ENCODE measurements at places on chromosomes 7 and 10. TPM values are rescaled to one million over a fixed set of nuclear protein-coding genes. Genes with fewer than 3 reads are reported as not detected.
A peak's percentile ranks its signal among the peaks of the same experiment; 100 is the strongest.

- H3K4me1 ChIP-seq: peaks cover 15% of the 10 kb centered on the region
- H3K27me3 ChIP-seq: no peaks in the 10 kb centered on the region
- peak; percentile 40 for DNase-seq
- H3K36me3 ChIP-seq: no peaks in the 10 kb centered on the region
Observed at GRCh38 chr7:107505997-107506673, 36.3 kb downstream of the GPR22 start.

DNA sequence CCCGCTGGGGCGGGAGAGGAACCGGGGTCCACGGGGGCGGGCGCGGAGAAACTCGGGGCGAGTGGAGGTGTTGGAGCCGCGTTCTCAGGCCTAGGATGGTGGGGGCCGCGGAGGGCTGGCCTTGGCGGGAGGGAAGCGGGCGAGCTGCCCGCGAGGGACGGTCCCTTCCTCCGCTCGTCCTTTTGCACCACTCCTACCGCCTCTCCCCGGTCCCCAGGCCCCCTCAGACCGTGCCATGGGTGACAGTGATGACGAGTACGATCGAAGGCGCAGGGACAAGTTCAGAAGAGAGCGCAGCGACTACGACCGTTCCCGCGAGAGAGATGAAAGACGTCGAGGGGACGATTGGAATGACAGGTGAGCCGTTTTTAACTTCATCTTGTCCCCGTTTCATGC is 451 bp downstream of the SRRT start:
- no peaks in the 10 kb centered on the region for H3K27me3 ChIP-seq
- peak overlapping the region; percentile 81 for H3K4me3 ChIP-seq
- H3K36me3 ChIP-seq: peaks cover 1% of the 10 kb centered on the region
- peaks cover 10% of the 10 kb centered on the region for H3K4me1 ChIP-seq
- peak; percentile 54 for DNase-seq

ADAMTS14 gene
- not detected for total RNA-seq

CUZD1 gene
- 2.1 TPM for total RNA-seq

GRCh38 chr7:55189146-55189766 is 170.4 kb downstream of the EGFR start:
- no peaks in the 10 kb centered on the region for H3K27me3 ChIP-seq
- peaks cover 66% of the 10 kb centered on the region for H3K4me1 ChIP-seq
- DNase-seq: no peak

- H3K36me3 ChIP-seq: no peaks in the 10 kb centered on the region
- H3K27ac ChIP-seq: no peak overlapping the region
- no peaks in the 10 kb centered on the region for H3K27me3 ChIP-seq
- DNase-seq: no peak
Observed at GRCh38 chr7:89549768-89550167, 604.5 kb upstream of the STEAP1 start.

PDE6C gene
- total RNA-seq: not detected

- H3K27me3 ChIP-seq: no peaks in the 10 kb centered on the region
- H3K36me3 ChIP-seq: no peaks in the 10 kb centered on the region
- no peak overlapping the region for H3K4me3 ChIP-seq
- DNase-seq: no peak
- no peak overlapping the region for H3K27ac ChIP-seq
Observed at GRCh38 chr10:83274088-83274487, 865.2 kb upstream of the GHITM start.

GRCh38 chr10:119241066-119241465 is 33.7 kb downstream of the GRK5 start:
- H3K27ac ChIP-seq: no peak overlapping the region
- H3K4me3 ChIP-seq: no peak overlapping the region
- no peak for DNase-seq
- no peaks in the 10 kb centered on the region for H3K36me3 ChIP-seq
- no peaks in the 10 kb centered on the region for H3K27me3 ChIP-seq
- H3K4me1 ChIP-seq: peaks cover 51% of the 10 kb centered on the region

DNA sequence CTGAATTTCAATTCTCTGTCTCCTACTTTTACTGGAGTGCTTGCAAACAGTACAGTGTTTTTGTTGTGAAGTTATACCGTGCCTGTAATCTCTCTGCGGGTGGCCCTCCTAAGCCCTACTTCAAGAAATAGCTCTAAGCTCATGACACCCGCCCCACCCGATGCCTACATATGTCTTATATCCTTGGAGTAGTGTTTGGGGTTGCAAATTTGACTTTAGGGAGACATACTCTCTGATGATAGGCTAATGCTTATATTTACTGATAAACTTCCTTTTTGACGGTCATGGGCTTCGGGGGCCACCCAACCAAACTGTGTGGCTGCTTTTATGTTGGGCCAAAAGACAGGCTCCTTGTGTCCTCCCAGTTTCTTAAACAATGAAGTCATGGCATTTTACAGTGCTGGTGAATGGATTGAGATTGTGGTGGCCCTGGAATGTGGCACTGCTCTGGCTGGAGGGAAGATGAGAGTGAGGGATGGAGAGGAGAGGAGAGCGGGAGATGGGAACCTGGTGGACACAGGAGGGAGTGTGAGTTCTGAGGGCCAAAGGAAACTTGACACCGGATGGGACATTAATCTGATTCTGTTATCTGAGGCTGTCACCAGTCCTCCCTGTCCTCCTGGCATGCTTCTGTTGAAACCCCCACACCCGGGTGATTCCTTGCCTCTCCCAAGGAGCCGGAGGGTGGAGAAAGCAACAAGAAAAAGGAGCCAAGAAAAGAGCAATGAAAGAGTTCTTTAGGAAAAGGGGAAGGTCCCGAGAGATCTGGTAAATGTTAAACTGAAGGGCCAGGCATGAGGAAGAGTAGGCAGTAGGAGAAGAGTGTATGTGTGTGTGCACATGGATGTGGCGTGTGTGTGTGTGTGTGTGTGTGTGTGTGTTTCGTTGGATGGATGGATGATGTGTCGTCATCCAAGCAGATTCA is 113.3 kb downstream of the TCF7L2 start:
- peak overlapping the region; percentile 16 for H3K27ac ChIP-seq
- no peaks in the 10 kb centered on the region for H3K27me3 ChIP-seq
- DNase-seq: no peak
- H3K4me1 ChIP-seq: peaks cover 50% of the 10 kb centered on the region
- H3K36me3 ChIP-seq: no peaks in the 10 kb centered on the region

GTF2IRD1 gene
- total RNA-seq: 54.6 TPM

- no peak overlapping the region for H3K4me3 ChIP-seq
- no peak overlapping the region for H3K27ac ChIP-seq
- peaks cover 1% of the 10 kb centered on the region for H3K27me3 ChIP-seq
- H3K36me3 ChIP-seq: no peaks in the 10 kb centered on the region
- DNase-seq: no peak
- no peaks in the 10 kb centered on the region for H3K4me1 ChIP-seq
Observed at GRCh38 chr10:127840884-127841283, 51.9 kb downstream of the CLRN3 start.

DNA sequence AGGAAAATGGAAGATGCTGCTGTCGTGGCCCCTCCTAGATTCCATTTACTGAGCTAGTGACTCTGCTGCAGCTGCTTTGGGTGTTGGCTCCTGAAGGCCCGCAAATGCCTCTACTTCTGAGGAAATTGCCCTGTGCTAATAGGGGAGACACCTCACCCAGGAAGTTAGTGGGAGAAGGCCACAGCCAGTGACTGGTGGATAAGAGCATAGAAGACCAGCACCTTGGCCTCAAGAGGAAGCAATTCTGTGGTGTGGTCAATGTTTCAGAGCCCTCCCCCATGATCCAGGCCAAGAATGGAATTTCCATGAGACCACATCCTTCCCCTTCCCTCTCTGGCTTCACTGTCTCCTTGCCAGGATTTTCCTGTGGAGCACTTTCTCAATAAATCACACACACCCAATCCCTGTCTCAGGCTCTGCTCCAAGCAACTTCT is 25.0 kb upstream of the FZD1 start:
- no peaks in the 10 kb centered on the region for H3K4me1 ChIP-seq
- H3K27me3 ChIP-seq: no peaks in the 10 kb centered on the region
- H3K4me3 ChIP-seq: no peak overlapping the region
- H3K27ac ChIP-seq: no peak overlapping the region

DNA sequence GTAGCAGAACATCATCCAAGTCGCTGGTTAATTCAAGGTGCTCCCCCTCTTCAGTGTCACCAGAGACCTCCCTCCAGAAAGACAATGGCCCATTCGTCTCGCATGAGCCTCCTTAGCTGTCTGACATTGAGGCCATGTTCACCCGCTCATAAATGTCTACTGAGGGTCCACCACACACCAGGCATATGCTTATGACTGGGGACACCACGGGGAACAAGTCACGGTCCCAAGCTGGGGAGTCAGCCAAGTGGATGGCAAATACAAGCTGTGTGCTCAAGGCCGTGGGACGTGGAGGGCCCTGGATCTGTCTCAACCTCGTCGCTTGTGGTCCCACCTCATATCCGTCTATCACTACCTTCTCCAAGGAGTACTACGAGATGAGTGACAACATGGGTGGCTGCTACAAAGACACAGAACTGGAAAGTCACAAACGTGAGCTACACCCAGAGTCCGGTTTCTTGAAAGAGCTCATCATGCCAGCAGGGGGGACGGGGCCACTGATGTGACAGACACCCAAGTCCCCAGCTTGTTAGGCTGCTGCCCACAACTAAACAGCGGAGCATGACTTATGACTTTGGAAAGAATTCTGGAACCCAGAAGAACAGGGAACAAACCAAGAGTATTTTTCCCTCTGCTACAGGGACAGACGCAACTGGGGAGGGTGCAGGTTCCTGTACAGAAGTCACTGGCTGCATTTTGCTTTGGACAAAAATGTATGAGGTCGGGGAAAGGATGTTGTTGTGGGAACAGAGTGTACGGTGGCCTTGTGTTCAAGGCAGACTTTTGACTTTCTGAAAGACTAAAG is 189.6 kb downstream of the COBL start:
- H3K4me3 ChIP-seq: no peak overlapping the region
- no peaks in the 10 kb centered on the region for H3K27me3 ChIP-seq
- DNase-seq: no peak
- peaks cover 2% of the 10 kb centered on the region for H3K36me3 ChIP-seq
- no peaks in the 10 kb centered on the region for H3K4me1 ChIP-seq

GRCh38 chr7:118072893-118073674 is 110.9 kb upstream of the LSM8 start:
- no peaks in the 10 kb centered on the region for H3K27me3 ChIP-seq
- no peak overlapping the region for H3K27ac ChIP-seq
- DNase-seq: no peak
- no peaks in the 10 kb centered on the region for H3K36me3 ChIP-seq
- no peaks in the 10 kb centered on the region for H3K4me1 ChIP-seq

SDK1 gene
- 6.2 TPM for total RNA-seq

- no peaks in the 10 kb centered on the region for H3K4me1 ChIP-seq
- H3K4me3 ChIP-seq: no peak overlapping the region
- H3K27ac ChIP-seq: no peak overlapping the region
- H3K27me3 ChIP-seq: no peaks in the 10 kb centered on the region
- no peak for DNase-seq
Observed at GRCh38 chr7:28064437-28064836, 116.2 kb downstream of the JAZF1 start.

DNA sequence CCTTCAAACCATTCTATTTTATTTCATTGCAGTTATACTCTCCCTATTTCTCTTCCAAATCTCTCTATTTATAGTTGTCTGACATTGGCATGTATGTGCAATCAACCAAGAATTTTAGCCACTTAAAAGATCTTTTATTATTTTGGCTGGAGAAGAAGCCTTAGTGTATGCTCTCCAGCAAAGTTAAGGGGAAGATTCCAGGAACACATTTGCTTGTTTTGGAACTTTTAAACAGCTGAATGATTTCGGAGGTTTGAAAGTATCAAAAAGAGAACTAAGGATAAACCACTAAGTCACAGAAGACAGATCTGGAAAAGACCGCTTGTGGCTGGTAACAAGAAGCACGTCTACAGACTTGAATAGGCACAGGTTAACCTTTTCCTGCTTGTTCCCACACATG is 182.2 kb upstream of the FZD1 start:
- no peaks in the 10 kb centered on the region for H3K36me3 ChIP-seq
- DNase-seq: no peak
- H3K27me3 ChIP-seq: no peaks in the 10 kb centered on the region
- no peaks in the 10 kb centered on the region for H3K4me1 ChIP-seq
- no peak overlapping the region for H3K4me3 ChIP-seq
- no peak overlapping the region for H3K27ac ChIP-seq

MMRN2 gene
- total RNA-seq: 0.21 TPM

SUN3 gene
- not detected for total RNA-seq

DNA sequence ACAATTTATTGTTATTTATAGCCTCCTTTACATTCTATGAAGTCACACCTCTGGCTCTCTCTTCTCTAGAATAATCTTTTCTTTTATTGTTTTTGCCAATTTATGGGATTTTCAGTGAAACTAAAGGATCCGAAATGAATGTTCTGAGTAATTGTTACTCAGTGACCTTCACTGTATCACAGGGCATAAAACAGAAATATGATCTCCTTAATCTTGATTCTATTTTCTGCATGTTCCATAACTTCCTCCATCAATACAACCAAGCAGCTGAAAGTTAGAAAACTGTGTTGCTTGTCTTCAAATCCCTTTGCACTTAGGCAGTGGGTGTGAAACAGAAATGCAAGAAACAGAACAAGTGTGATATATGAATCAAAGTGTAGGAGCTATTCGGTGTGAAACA is 57.4 kb upstream of the FERD3L start:
- no peaks in the 10 kb centered on the region for H3K4me1 ChIP-seq
- no peak for DNase-seq
- H3K4me3 ChIP-seq: no peak overlapping the region

- H3K36me3 ChIP-seq: no peaks in the 10 kb centered on the region
- no peak overlapping the region for H3K27ac ChIP-seq
- DNase-seq: no peak
- H3K27me3 ChIP-seq: no peaks in the 10 kb centered on the region
- H3K4me3 ChIP-seq: no peak overlapping the region
Observed at GRCh38 chr7:16063221-16063620, 358.1 kb downstream of the CRPPA start.

UCMA gene
- total RNA-seq: not detected

- no peaks in the 10 kb centered on the region for H3K4me1 ChIP-seq
- no peak overlapping the region for H3K4me3 ChIP-seq
- H3K36me3 ChIP-seq: no peaks in the 10 kb centered on the region
- no peak for DNase-seq
- H3K27me3 ChIP-seq: no peaks in the 10 kb centered on the region
Observed at GRCh38 chr10:110648692-110649346, 4.7 kb downstream of the RBM20 start.

GRCh38 chr7:105719395-105719794 is 138.1 kb upstream of the EFCAB10 start:
- no peaks in the 10 kb centered on the region for H3K27me3 ChIP-seq
- H3K27ac ChIP-seq: no peak overlapping the region
- H3K4me3 ChIP-seq: no peak overlapping the region
- H3K4me1 ChIP-seq: no peaks in the 10 kb centered on the region
- DNase-seq: no peak

GRCh38 chr10:1947464-1948003 is 210.2 kb upstream of the ADARB2 start:
- H3K27me3 ChIP-seq: no peaks in the 10 kb centered on the region
- H3K4me3 ChIP-seq: no peak overlapping the region
- no peak overlapping the region for H3K27ac ChIP-seq
- H3K36me3 ChIP-seq: no peaks in the 10 kb centered on the region
- DNase-seq: no peak

CALML3 gene
- total RNA-seq: 0.18 TPM

PNLIPRP3 gene
- total RNA-seq: not detected

Data from Caco-2 (cell line).